T-helper 22 cell (primary cell): ENCODE measurements at places on chromosomes 12 and 14.

DNA sequence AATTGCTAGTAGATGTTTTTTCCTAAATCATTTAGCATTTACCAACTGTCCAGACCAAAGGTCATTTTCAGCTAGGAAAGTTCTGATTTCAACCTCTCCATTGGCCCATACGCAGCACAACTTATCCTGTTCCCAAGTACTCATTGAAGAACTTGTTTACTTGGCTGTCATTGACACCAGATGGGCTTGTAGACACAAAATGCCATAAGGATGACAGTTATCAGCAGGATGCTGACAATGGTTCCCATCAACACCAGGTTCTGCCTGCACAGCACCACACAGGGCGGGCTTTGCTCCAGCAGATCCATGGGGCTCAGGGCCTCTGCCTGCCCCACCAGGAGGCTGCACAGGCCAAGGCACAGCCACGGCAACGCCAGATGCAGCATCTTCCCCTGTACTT, 36.5 kb upstream of the TMPRSS12 start:
- no peak for DNase-seq

- DNase-seq, result no peak
Observed at GRCh38 chr12:120851944-120852343, 52.2 kb downstream of the SPPL3 start.

DNA sequence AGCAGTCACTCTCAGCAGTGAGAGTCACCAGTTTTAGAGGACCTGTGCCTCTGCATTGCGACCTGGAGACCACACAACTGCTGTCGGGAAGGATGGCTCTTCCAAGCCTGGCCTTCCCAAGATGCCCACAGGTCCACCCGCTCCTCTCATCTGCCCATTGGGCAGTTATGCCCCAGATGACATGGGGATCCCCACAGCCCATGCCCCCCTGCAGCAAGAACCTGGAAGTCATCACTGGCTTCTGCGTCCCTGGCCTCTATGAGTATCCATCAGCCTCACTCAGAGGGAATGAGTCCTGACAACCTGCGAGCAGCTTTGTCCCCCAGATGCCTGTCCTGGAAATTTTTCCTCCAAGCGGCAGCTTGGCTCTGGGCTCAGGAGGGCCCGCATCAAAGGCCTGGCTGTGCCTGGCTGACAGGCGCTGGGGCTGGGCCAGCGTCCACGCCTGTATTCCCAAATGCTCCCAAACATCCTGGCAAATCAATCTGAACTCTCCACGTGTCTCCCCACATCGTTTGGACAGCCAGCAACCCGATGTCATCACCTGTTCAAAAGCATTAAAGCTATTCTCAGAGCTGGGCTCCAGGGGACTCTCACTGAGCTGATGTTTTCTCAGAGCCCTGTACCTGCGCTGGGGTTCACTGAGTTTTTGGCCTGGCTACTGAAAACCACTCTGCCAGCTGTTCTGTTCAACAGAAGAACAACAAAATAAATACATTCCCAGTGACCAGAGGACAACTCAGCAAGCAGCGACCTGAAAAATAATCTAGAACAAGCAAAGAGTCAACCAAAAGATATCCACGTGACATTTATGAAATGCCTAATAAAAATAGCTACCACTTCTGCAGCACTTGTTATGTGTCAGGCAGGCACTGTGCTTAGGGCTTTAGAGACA, 57.8 kb downstream of the CLMN start:
- no peak for DNase-seq

DNA sequence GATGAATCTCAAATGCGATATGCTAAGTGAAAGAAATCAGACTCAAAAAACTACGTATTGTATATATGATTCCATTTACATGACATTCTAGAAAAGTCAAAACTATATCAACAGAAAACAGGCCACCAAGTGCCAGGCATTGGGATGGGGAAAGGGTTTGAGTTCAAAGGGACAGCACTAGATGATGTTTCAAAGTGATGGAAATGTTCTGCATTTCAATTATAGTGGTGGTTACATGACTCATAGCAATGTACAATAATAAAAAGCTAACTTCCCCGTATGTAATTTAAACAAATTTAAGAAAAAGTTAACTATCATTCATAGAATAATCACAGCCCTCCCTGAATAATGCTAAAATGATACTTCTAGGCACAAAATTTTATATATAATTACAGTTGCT, 13.5 kb downstream of the HECTD1 start:
- no peak for DNase-seq

GRCh38 chr14:69979882-69980281, 100.7 kb downstream of the SMOC1 start:
- no peak for DNase-seq

DNA sequence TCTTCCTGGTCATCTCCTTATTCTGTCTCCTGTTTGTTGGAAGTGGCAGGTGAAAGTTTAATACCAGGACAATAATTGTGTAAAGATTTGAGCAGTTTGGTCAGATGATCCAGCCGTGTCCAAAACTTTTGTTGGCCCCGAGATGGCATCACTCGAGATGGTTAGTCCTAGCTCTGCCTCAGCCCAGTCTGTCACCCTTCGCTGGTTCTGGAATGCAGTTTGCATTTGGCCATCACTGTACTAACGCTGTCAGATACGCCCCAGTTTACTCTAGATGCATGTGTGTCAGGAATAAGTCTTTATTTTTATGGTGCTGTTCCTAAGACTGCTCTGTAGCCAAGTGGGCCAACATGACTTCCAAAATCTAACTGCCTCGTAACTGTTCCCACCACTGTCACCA, 79.6 kb downstream of the MOK start:
- DNase-seq, result no peak

- DNase-seq, result no peak
Observed at GRCh38 chr12:130712346-130713065, 3.6 kb downstream of the RIMBP2 start.

GRCh38 chr12:30913323-30913722, 13.2 kb upstream of the TSPAN11 start:
- no peak for DNase-seq

DNA sequence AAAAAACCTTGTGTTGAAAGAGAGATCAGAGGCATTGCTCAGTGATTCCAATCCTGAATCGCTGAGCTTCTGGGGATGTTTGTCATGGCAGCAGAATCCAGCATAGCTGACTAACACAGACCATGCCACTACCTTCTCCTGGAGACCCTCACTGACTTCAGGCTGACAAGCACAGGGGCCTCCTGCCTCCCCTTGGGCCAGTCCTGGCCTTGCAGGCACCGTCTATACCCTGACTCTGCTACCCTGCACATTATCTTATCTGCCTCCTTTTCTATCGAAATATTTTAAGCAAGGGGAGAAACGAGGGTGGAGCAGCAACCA, 139.8 kb downstream of the KIF26A start:
- DNase-seq, result no peak
